ENCODE measurements at places on chromosomes 5 and 9. TPM values are rescaled to one million over a fixed set of nuclear protein-coding genes. Genes with fewer than 3 reads are reported as not detected.

MAP1B gene
- total RNA-seq = 10.9 TPM

BICD2 gene
- total RNA-seq = 14.4 TPM

SNCAIP gene
- total RNA-seq = 0.53 TPM

BAAT gene
- 546 TPM for total RNA-seq

GRCh38 chr9:7243838-7244237 is 486.1 kb downstream of the KDM4C start:
- DNase-seq = no peak

GRCh38 chr9:26748449-26749058 is 144.0 kb downstream of the CAAP1 start:
- no peak for DNase-seq
